SW 1271 (cell line): ENCODE measurements at places on chromosomes 5 and 9.
A peak's percentile ranks its signal among the peaks of the same experiment; 100 is the strongest.

GRCh38 chr5:112372543-112372942, 46.5 kb downstream of the EPB41L4A start:
- DNase-seq = peak; percentile 48

DNA sequence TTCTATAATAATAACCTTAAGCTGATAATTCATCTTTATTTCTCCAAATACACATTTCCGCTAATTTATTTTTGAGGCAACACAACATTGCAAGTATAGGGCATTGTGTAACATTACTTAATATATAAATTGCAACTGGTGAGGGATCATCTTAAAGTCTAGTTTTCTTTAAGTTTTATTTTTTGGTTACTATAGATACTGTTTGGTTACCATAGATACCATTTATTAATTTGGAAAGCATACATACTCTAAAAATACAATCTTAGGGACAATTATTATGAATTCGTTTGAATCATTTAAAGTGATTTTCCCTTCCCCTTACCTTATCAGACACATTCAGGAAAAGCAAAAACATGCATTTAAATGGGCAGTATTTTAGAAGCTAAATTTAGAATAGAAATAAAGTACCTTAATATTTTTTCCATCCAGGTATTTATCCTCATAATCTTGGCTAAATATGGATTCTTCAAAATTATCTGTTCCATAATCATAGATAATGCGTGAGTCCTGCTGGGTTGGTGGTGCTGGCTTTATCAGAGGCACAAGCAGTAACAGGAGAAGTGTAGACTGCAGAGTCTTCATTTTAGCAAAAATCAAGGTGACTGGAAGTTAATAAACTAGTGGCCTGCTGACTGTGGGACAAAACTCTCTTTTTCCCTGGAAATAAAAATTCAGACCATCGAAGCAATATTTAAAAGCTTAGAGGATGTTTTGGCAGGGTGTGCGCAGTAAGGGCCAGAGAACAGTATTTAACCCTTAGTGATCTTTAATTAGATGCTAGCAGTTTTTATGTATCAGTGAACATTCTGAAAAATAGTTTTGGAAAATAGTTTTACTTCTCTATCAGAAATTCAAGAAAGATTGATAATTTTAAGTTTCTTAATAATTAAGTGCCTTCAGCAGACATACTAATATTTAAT, 1.3 kb downstream of the OGN start:
- DNase-seq = no peak

GRCh38 chr5:113897748-113898147, 384.3 kb downstream of the YTHDC2 start:
- no peak for DNase-seq

GRCh38 chr5:163535290-163535689, 29.9 kb downstream of the MAT2B start:
- DNase-seq = no peak

DNA sequence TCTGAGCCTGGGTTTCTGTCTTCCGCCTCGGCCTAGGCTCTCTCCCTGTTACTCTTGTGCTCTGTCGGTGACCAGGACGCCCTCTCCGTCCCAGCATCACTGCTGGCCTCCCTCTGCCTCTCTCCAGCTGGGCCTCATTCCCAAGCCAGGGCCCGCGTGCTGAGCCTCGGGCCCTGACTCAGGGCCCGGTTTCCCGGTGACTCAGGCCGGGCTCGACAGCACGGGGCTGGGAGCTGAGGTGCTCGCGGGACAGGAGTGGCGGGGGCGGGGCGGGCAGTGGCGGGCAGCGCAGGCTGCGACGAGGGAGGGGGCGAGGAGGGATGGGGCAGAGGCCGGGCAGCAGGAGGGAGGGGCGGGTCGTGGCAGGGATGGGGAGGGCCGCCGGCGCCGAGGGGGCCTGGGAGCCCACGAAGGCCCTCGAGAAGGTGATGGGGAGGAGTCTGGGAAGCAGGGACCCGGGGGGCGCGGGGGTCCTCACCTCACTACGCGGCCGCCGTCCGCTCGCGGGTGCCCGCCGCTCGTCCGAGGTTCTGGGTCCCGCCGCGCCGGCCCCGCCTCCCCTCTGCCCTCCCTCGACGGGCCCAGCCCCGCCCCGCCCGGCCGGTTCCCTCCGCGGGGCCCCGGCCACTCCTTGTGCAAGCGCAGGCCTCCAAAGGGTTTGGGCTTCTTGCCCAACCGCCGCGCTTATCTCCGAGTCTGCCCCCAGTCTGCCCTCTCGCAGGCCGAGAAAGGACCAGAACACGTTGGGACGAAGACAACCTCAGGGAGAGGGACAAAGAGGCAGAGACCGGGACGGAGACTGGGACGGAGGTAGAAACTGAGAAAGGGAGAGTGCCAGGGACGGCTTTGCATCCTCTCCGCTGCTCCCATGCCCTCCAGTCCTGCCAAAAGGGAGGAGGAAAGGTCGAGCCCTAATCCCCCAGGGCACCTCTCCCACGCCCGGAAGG, at the start of gene ARAP3:
Gene ARAP3, minus strand, starts transcription at position 536 of the 947 bp plus-strand sequence. CDS start 1,744 bp downstream, outside the sequence.
- DNase-seq = no peak

- no peak for DNase-seq
Measured at GRCh38 chr9:104258296-104259011, 164.3 kb downstream of the SMC2 start.

DNA sequence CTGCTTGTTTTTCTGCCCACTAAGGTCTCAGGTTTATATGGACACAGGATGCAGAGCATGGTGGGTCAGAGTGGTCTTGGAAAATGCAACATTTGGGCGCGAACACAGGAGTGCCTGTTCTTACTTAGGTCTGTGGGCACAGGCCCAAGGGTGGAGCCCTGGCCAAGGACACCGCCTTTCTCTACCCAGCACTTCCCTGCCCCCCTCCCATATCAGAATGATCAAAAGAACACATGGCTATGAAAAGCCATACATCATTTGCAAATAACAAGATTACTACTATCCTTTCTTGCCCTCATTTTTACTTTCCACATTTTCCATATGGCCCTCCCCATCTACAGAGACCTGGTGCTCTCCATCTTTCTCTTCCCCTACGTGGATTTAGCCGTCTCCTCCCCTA, 162.2 kb downstream of the ENC1 start:
- no peak for DNase-seq

- no peak for DNase-seq
Measured at GRCh38 chr5:135108992-135109391, 75.0 kb upstream of the PITX1 start.

- no peak for DNase-seq
Measured at GRCh38 chr9:77903666-77904285, 127.8 kb downstream of the GNAQ start.

GRCh38 chr9:98260635-98261034, 5.2 kb upstream of the TBC1D2 start:
- DNase-seq = no peak

DNA sequence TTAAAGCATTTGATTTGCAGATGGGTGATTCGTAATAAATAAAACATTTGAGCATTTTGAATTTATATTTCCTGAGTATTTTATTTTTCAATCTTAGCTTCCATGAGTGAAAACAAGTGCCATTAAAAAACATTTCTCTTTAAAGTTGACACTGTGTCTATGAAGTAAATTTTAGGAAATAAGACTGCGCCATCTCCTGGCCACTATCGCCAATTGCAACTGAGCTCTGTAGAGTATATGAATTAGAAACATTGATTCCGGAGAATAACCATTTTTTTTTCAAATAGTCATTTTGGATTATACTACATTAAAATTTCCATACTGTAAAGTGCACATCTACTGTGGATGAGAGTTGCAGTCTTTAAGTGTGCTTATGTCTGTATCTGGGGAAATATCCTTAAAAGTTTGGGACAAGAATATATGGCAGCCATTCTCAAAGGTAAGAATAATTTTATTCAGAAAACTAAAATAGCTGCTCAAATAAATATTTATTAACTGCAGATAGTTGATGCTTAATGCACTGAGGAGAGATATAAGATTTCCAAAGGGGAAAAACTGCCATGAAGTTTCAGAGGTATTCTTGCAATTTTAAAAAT, 5.9 kb downstream of the DMRTA1 start:
- DNase-seq = no peak

- no peak for DNase-seq
Measured at GRCh38 chr5:153813901-153814300, 224.8 kb downstream of the FAM114A2 start.

GRCh38 chr9:116391306-116391900, 237.8 kb downstream of the PAPPA start:
- no peak for DNase-seq

GRCh38 chr5:68214482-68215207, 911 bp upstream of the PIK3R1 start:
- no peak for DNase-seq

GRCh38 chr9:111604054-111604615, 4.7 kb upstream of the PTGR1 start:
- DNase-seq = no peak

DNA sequence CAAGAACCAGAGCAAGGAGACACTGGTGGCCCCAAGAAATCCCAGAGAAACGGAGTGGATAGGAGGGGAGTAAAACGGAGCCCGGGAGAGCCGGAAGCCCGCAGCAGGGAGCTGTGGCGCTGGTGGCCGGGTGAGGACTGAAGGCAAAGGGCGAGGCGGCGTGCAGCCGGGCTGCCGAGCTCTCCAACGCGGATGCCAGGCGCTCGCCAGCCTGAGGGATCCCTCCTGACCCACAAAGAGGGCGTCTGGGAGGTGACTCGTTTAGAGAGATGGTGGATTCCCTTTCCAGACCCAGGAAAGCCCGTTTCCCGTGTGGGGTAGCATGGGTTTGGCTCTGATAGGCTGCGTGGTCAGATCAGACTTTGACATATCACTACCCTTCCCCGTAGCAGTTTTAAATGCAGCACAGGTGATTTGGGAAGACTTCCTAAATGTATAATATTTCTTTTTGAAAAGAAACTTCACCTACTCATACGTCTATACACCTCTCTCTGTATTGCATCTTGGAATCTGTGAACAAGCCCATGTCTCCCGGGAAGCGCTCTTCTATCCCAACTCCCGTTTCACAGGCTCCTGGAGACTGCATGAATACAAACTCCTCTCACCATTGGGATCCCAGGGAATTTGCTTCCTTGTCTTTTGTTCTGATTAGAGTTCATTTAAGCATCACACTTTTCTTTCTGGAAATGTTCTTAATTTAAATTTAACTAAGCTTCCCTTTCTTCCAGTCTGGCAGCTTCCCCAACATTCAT, 158.1 kb downstream of the C9orf152 start:
- DNase-seq = no peak

GRCh38 chr5:79242242-79243039, 6.5 kb downstream of the JMY start:
- no peak for DNase-seq

- DNase-seq = peak; percentile 86
Measured at GRCh38 chr9:109107402-109108240, 12.1 kb downstream of the TMEM245 start.

DNA sequence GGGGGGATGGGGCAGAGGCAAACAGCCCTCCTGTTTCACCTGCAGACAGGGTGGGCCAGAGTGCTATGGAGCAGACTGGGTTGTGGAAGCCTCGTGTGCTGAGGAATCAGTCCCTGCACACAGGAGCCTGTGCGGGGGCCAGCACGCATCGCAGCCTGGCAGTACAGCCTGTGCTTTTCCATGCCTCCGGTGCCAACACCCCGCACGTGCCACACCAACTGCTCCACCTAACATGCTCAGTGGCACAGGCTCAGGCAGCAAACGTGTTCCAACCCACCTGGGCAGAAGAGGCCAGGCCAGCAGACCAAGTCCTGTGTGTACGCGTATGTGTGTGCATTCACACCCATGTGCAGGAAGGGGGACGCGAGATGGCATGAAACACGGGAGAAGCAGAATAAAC, 37.4 kb upstream of the FBXW11 start:
- no peak for DNase-seq

DNA sequence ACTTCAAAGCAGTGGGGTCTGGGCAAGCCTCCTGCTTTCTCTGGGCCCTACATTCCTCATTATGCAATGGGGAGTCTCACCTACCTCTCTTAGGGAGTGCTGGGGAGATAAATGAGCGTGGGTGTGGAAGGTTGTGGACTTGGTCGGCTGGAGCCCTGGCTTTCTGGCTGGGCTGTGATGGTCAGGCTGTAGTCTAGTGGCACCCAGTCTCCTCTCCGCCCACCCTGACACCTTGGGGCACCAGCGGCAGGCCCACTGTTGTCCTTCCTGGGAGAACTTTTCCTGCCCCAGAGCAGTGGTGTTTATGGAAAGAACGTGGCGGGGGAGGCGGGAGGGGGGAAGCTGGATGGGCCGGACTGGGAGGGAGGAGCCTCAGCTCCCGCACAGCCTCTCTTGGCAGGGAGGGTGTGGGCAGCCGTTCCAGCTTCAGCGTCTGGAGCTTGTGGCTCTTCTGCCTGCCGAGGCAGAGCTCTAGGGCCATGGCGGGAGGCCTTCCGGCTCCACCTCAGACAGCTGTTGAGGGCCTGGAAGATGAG, 4.1 kb downstream of the PTGS1 start:
- DNase-seq = no peak

- DNase-seq = no peak
Measured at GRCh38 chr5:161467703-161468102, 78.8 kb downstream of the GABRB2 start.

DNA sequence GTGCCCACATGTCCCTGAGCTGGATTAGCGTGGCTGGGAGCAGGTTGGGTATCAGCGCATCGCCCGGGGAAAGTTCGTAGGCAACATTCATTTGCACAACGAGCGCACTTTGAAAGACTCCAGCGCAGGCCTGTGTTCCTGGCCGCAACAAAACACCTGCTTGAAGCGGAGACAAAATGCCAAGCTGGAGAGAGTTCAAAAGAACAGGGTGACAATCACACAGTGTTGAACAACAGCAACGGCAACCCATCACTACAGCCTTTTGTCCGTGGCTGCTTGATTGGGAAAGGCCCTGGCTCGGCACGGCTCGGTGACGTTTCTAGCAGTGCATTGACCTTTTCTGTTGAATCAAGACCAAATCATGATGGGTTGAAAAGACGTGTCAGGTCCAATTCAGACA, 336.3 kb downstream of the IRX1 start:
- no peak for DNase-seq

- DNase-seq = no peak
Measured at GRCh38 chr9:103397868-103398600, 402.9 kb downstream of the CYLC2 start.
